COR-L47 (cell line): ENCODE measurements at places on chromosomes 2 and 18.

DNA sequence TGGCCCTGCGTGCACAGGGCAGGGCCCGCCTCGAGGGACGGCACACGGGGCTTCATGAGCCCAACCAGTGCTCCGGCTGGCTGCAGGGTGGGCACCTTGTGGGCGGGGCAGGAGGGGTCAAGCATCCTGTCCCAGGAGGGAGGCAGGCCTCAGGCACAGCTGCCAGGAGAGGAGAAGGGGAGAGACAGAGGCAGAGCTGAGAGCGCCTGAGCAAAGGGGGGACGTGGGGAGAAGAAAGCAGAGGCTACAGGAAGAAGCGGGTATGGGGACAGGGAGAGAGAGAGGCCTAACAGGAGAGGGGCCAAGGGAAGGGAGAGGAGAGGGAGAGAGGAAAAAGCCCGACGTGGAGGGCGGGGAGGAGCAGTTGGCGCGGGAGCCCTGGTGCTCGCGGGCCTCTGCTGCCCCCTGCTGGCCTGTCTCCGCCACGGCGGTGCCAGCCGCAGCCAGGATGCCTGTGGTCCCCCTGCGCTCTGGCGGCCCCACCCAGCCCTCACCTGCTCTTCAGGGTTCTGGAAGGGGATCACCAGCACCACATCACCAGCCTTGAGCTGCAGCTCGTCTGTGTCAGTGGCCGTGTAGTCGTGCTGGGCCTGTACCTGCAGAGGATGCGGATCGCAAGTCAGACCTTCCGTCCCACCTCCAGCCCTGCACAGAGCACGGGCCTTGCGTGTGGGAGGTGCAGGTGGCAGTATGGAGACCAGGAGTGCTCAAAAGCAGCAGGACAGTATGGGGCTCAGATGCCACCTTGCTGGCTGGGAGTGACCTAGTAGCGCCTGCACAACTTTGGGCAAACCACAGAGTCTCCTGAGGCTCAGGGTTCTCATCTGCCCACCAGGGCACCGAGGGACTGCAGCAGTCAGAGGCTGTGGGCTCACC is 56.8 kb downstream of the BIN1 start:
- DNase-seq: peak; percentile 26

DNA sequence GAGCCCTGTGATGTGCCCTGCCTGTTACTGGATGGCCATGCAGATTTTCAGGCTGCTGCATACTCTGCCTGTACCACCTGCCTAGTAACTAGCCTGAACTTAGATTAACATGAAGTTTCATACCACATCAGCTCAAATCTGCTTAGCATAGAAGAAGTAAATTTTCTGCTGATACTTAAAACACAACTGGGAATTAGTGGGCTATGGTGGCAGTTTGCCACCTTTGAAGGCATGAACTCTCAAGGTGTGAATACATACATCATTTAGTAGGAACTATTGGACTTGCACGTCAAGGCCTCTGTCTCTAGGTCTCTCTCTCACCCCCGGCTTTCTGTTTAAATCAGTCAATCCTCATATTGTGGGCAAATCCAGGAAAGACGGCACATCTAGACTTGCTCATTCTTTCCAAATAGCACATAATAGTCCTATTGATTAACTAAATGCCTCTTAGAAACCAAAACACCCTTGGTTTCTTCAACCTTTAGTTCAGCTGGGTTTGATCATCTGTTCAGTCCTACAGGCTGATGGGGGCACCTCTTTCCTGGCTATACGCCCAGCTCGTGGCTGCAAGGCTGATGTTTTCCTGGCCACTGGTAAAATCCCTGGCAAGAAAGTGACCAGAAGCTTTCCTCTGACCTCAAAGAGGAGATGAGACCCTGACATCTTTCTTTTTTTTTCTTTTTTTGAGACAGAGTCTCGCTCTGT is 58.4 kb downstream of the ALPK2 start:
- no peak for DNase-seq

GRCh38 chr2:172461591-172462372 is 34.4 kb downstream of the ITGA6 start:
- DNase-seq: peak; percentile 74

- DNase-seq: no peak
Observed at GRCh38 chr2:198259496-198259895, 455.1 kb downstream of the PLCL1 start.

- no peak for DNase-seq
Observed at GRCh38 chr2:99450199-99450598, 39.6 kb downstream of the REV1 start.

- DNase-seq: no peak
Observed at GRCh38 chr2:46032996-46033395, 264.2 kb upstream of the EPAS1 start.

GRCh38 chr2:104772996-104773395 is 80.9 kb upstream of the POU3F3 start:
- no peak for DNase-seq

GRCh38 chr18:8257851-8258434 is 351.3 kb upstream of the RAB12 start:
- peak; percentile 50 for DNase-seq

- DNase-seq: no peak
Observed at GRCh38 chr2:17615147-17615546, 74.7 kb downstream of the VSNL1 start.

DNA sequence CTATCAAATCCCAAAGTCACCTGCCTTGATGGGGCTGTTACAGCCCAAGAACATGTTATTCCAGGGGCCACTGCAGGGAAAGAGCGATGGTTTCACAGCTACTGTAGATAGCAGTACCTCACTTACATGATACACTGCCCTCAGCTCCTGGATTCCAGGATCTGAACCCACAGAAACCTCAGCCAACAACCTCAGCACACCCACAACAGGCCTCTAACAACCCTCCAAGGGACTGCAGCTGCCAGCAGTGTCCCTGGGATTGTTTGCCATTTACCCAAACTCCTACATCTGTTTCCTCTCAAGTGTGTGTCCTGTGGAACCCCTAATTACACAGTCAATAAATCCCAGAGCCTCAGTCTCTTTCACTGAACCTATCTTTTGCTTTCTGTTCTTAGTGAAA is 28.2 kb downstream of the OSBPL1A start:
- DNase-seq: no peak

GRCh38 chr2:134988994-134989605 is 58.1 kb downstream of the MAP3K19 start:
- DNase-seq: no peak

GRCh38 chr2:218370410-218371063 is 11.5 kb upstream of the SLC11A1 start:
- no peak for DNase-seq

GRCh38 chr18:57754577-57755338 is 48.4 kb downstream of the ATP8B1 start:
- no peak for DNase-seq

DNA sequence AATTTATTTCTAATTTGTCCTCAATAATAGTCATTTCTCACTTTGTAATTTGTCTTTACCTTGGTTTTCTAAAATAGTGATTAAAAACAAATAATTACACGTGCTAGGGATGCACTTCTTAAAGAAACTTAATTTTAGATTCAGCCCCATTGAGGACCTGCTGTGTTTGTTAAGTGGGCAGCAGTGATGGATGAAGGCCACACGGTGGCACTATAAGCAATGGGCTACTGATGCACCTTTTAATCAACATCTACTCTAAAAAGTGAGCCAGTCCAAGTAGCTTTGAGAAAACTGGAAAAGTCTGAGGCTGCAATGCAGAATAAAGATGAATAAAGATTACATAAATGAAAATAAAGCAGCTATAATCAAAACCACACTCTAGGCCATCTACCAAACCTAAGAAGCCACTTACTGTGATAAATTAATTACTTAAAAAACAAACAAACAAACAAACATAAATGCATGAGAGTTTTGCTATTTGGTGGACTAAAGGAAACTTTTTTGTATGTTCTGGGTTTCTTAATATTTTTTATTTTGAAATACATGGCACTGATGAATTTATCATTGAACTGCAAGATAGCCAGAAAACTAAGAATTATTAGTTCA is 89.3 kb downstream of the PDE11A start:
- DNase-seq: peak; percentile 57

- DNase-seq: no peak
Observed at GRCh38 chr2:20541651-20542050, 94.8 kb downstream of the RHOB start.
